ENCODE measurements at places on chromosomes 3 and 15.

DNA sequence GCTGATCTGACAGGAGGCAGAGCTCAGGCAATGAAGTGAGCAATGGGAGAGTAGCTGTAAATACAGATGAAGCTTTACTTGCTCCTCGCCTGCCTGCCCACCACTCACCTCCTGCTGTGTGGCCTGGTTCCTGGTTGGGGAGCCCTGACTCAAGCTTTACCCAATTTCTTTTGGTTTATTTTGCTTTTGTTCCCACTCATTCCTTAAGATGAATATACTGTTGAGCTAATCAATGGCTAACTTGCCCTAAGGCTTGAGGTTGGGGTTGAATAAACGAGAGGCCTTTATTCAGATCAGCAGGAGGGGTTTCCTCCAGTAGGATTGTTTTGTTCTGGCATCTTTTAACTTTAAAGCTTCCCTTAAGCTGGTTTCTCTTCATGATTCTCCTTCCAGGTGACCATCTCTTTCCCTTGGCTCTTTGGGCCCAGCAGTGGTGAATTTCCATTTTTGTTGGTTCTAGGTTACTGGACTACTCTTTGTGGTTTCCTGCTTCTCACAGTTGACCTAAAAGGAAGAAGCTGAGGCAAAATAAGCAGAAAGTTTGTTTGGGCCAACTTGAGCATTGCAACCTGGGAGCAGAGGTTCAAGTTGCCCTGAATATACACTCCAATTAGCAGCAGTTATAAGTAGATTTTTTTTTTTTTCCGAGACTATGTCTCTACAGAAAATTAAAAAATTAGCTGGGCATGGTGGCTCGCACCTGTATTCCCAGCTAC lies 44.4 kb downstream of the STARD9 start:
- no peak for DNase-seq

- peak; percentile 76 for DNase-seq
These were observed at the start of gene FOXP1 for GRCh38 chr3:71583566-71584393. Gene FOXP1 (minus strand): TSS chr3:71583728. CDS start chr3:71198381, 385,347 bp downstream.

- no peak for DNase-seq
These were observed 655.4 kb upstream of the GBE1 start for GRCh38 chr3:82416830-82417229.

GRCh38 chr3:186452517-186452916 lies 90.5 kb upstream of the DGKG start:
- no peak for DNase-seq

- no peak for DNase-seq
These were observed 108.9 kb downstream of the RPL22L1 start for GRCh38 chr3:170761103-170761502.

DNA sequence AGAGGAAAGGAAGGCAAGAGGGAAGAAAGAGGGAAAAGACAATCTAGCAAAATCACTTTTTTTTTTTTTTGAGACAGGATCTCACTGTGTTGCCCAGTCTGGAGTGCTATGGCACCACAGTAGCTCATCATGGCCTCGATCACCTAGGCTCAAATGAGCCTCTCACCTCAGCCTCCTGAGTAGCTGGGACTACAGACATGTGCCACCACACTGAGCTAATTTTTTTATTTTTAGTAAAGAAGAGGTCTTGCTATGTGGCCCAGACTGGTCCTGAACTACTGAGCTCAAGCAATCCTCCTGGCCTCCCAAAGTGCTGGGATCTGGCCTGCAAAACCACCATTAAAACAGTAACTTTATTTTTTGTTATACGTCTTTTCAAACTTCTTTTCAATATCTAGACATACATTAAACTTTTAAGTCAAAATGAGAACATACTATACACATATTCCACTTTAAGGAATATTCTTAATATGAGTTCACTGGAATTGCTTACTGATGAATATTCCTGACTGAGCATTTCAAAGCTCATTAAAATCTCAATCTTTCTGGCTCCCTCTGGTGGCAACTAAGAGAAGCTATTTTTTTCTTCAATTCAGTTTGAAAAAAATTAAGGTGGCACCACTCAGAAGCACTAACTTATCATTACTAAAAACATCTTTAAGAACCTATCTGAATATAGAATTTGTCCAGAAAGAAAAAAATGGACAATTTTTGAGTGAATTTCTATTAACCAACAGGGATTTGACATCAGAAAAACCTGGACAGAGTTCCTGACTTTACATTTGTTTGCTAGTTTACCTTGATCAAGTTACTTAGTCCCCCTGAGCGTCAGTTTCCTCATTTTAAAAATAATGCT lies 40.9 kb downstream of the UACA start:
- DNase-seq, result no peak

DNA sequence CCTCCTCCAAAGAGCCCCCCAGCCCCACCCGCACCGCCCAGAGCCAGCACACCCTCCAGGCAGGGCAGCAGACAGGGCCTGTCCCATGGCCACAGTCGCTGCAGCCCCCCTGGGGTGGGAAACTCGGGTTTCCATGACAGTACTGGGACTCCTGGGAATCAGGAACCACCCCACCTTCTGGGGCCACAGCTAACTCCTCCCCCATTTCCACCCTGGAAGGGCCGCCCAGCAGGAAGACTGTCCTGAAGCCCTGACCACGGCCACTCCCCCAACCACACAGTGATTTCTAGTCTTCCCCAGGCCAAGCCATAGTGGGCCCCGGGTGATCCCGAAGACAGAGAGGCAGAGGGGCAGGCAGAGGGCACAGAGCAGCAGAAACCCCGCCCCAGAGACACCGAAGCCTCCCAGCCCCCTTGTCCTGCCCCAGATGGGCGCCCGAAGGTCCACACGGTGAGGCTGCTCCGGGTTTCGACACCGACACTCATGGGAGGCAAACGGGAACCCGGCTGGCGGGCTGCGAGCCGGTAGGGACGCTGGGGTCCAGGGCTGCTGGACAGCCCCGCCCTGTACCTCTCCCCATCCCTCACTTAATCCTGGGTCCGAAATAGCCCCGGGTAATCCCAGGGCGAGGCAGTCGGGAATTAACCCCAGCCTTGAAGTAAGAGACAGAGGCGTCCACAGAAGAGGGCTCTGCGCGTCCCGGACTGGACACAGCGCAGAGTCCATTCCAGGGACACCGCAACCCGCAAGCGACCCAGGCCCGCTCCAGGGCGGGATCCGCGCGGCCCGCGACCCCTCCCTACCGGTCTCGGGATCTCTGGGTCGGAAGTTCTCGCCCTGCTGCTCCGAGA lies 138.4 kb downstream of the NUP210 start:
- no peak for DNase-seq

GRCh38 chr15:51558876-51559275 lies 63.7 kb downstream of the DMXL2 start:
- DNase-seq, result no peak

DNA sequence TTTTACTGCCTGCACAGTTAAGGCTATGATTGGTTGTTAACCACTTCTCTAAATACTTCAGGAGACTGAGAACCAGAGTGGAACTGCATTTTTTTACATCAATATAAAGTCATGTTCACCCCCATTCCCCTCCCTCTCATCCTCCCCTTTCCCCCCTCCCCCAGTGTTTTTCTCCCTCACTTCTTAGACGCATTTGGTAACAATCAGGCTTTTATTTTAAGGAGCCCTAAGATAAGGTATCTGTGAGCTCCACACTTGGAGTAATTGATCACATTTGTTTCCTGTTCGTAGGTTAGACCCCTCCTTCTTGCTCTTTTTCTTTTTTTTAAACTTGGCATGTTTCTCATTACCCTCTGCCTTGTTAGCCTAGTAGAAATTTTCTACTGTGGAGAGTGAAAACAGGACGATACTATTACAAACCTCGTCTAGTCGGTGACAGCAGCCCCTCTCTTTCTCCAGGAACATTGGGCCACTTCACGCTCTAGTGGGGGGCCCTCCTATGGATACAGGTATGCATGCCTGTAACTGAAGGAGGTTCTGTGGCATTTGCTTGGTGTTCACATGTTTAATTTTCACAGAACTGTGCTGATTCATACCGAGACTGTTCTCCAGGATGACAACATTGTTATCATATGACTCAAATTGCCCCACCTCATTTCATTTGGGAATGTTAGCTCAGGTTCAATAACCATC lies 314.4 kb downstream of the MECOM start:
- no peak for DNase-seq

GRCh38 chr3:46566040-46566641 lies at the start of gene LRRC2:
Gene LRRC2 (minus strand): TSS chr3:46566302. CDS start chr3:46551591, 14,711 bp downstream.
- peak; percentile 41 for DNase-seq

DNA sequence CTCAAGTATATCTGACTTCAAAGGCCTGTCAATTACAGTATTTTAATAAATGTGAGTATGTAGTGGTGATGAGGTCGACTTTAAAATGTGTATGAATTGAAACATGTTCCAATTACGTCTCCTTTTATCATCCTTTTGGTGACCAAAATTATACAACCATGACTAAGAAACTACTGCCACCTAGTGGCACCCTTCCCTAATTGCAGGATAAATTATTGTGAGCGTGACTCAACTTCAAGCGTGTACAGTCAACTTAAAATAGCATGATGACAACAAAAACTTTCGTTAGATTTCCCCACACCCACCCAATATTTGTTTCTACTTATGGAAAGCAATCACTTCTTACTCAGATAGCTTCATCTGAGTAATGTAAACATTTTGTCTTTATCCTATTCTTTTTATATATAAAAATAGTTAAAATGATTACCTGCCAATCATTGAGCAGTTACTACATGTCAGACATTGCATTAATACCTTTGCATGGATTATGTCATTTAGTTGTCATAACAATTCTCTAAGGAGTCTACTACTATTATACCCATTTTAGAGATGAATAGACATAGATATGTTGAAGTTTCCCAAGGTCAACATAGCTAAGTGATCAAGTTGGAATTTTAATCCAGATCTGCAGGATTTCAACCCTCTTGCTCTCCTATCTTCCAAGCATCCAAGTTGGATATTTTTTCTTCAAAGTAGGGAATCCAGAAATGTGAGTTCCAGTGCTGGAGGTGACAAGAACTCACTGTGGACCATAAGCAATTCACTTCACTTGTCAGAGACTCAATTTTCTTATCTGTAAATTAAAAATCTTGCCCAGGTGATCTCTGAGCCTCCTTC lies 106.0 kb downstream of the MEX3B start:
- no peak for DNase-seq

DNA sequence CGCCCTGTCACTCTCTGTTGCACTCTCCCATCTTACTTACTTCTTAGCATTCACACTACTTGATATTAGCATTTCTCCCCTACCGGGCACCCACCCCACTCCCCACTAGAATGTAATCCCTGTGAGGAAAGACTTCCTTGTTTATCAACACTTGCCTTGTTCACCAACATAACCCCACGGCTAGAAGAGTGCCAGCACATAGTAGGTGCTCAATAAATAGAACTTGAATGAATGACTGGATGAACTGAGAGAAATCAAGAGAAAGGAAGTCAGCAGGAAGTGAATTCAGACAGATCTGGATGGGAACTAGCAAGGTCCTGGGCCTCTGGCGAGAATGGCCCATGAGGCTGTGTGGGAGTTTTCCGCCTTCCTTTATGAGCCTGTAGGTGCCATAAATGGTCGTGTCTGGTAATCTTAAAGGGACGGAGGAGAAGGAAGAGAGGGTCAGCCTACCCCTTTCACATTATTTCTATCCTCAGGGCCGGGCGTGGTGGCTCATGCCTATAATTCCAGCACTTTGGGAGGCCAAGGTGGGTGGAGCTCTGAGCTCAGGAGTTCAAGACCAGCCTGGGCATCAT lies 42.4 kb upstream of the HERC1 start:
- DNase-seq, result no peak

- DNase-seq, result no peak
These were observed 1405.3 kb downstream of the SI start for GRCh38 chr3:163672954-163673353.

- no peak for DNase-seq
These were observed 63.8 kb upstream of the ACP3 start for GRCh38 chr3:132253262-132253878.

- DNase-seq, result no peak
These were observed 54.8 kb downstream of the ZNF609 start for GRCh38 chr15:64515196-64515595.

DNA sequence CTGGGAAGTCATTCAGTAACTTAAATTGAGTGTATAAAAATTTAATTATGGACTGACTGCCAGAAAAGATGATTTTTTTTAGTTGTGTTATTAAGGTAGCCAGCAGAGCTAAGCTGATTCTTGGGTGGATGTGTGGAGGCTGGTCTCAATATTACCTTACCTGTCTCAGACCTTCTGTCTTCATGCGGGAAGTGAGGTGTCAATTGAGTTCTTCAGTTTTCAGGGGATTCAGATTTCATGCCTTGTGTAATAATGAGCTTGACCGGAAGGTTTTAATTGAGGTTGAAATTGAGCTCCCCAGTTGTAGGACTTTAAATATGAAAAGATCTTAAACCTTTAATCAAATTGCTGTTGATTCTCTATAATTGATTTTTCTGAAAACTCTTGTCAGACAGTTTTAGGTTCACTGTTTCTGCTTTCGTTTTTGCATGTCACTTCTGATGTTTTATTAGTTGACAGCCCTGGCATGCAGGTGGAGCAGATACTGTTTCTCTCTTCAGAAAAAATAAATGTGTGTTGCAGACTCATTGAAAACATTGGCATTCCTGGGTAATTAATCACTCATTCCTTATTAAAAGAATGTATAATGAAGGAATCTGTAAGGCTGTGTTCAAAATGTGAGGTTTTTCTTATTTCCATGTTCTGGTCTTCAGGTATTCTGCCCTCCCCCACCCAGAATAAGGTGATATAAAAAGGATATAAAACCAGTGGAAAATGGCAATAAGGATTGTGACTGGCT lies 54.5 kb downstream of the PSMD6 start:
- no peak for DNase-seq

GRCh38 chr3:176734146-176734545 lies 463.1 kb downstream of the TBL1XR1 start:
- DNase-seq, result no peak

DNA sequence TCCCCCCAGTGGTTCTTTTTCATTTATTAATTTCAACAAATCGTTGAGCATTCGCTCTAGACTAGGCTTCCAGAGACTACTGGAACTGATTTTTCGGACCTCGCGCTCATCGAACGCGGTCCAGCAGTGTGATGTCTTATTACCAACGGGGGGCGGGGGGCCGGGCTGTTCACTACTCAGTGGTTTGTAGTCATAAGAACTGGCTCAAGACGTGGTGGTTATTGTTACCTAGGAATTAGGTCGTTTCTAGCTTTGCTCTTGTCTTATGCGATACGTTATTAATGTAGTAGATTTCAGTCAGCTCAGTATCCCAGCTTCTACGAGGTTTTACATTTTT lies 858 bp downstream of the RBM5 start:
- DNase-seq, result no peak

- no peak for DNase-seq
These were observed 1077.1 kb downstream of the ZPLD1 start for GRCh38 chr3:103511891-103512290.

- no peak for DNase-seq
These were observed 394.0 kb downstream of the LRTM1 start for GRCh38 chr3:54533856-54534255.

DNA sequence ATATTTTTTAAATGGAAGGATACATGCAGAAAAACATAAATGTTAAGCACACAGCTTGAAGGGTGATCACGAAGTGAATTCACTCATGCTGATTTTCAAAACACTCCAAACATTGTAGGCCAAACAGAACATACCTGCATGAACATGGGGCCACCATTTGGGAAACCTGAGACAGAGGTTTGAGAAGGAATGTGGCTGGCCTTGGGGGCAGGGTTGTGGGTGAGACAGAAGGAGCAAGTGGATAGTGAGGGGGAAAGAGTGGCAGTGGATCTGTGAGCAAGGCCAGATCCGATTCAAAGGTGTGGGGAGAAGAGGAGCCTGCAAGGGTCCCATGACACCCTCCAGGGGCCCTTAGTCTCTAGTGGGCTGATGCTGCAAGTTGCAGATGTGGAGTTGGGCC lies 94.9 kb downstream of the HMG20A start:
- no peak for DNase-seq

Measured in activated T-cell treated with anti-CD3 and anti-CD28 coated beads, Interleukin-2, amount 50 U/mL, for 1 hour (primary cell).